NCI-H510A (cell line): ENCODE measurements at places on chromosomes 3 and 15.

DNA sequence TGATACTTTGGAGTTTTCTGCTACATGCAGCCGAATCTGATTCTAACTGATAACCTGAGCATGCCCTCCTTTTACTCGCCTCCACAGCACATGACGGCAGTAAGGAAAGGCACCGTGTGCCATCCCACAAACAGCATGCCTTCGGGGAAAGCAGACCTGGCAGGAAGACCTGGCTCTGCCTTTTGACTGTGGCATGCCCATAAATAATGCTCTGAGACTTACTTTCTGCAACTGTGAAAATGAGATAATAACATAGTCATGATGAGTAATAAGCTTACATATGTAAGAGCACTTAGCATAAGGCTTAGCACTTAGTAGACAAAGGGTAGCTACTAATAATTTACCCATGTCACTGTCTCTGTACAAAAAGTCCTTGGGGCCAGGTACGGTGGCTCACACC, 32.9 kb downstream of the MTHFS start:
- no peak for DNase-seq

GRCh38 chr15:57873564-57874209, 167.2 kb downstream of the POLR2M start:
- no peak for DNase-seq

DNA sequence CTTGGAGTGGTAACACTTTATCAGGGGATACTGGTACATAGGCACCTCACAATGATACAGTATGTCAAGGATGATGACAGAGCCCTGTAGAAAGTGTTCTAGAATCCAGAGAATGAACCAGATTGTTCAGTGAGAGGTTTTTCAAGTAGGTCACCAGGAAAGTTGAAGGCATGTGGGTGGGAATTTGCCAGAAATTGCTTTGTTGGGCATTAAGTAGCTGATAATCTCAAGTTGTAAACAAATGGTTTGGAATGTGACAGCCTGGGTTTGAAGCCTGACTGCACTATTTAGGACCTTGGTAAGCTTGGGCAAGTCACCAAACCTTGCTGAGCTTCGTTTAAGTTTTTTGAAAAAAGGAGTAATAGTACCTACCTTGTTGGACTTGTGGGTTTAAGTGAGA, 12.5 kb downstream of the SLC35G2 start:
- DNase-seq = no peak

- no peak for DNase-seq
Measured at GRCh38 chr15:64865998-64866520, 24.3 kb downstream of the PLEKHO2 start.

DNA sequence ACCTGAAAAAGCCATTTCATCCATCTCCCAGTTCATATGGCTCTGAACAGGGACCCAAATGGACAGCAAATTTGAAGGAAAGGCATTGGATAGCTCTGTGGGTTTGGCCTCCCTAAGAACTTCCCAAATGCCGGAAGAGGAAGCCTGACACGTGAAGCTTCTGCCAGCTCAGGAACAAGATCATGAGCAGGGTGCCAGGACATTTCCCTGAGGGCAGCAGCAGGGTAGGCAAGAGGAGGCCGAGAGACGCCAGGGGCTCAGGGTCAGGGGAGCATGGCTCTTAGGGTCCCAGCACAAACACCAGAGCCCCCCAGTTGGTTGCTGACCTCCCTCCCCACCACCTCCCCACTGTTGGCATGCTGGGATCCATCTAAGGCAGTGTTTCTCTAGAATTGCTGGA, 187.5 kb downstream of the MEGF11 start:
- no peak for DNase-seq

GRCh38 chr3:149015393-149015792, 24.1 kb downstream of the GYG1 start:
- no peak for DNase-seq

DNA sequence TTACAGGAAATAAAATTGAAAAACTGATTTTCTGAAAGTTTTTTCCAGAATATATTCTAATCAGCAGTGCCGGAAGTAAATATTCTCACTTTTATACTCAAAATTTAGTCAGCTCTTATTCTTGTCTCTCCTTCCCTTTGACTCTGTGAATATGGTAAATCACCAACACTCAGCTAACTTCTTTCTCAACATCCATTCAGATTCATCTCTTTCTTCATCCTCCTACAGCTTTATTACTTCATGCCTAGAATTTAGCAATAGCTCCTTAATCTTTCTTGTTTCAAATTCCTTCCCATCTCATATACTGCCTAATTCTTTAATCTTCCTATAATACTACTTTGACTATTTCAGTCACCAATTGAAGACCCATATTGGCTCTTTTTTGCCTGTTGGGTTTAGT, 67.9 kb downstream of the FGF7 start:
- no peak for DNase-seq
